ENCODE measurements at places on chromosomes 5 and 9.
A peak's percentile ranks its signal among the peaks of the same experiment; 100 is the strongest.

DNA sequence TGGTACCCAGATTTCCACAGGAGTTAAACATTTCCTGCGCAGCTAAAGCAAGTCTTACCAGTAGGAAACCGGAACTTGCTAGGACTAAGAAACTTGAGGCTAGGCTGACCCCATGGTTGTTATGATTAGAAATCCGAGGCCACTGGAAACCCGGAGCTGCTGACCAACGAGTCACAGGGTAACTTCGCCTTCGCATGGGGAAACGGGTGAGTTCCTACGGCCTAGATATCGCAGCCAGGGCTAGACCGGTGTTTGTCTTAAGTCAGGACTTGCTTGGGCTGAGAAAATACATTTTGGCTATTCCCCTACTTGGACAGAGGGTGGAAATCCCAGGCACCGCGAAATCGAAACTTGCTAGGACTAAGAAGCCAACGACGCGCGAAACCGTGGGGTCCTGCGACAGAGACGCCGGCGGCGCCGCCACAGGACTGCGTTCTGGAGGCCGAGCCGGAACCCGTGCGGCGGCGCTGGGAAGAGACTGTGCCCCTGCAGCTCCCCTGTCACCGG lies 1.6 kb upstream of the ANXA2R start:
- DNase-seq: peak; percentile 72

DNA sequence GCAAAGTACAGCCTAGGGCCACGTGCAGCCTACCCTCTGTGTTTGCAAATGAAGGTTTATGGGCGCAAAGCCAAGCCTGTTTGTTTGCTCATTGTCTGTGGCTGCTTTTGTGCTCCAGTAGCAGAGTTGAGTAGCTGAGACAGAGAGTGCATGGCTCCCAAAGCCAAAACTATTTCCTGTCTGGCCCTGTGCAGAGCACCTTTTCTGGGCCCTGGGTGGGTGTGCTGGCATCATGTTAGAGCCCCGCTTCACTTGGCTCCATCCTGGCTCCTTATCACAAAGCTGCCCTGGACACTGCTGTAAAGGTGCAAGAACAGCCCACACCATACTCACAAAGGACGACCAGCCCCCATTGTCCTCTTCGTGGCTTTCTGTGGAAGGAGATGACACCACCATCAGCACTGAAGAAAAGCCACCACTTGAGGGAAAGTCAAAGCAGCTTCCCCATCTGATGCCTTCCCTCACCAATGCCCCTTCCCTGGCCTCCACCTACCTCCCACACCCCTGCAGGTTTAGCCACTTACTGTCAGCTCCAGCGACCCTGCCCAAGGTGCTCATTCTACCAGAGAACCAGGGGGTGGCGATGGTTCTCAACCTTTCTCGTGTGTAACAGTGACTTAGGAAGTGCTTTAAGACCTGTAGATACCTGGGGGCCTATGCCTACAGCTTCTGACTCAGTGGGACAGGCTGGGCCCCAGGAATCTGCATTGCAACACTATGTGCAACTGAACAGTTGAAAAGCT lies 23.4 kb downstream of the LCP2 start:
- peak; percentile 8 for DNase-seq

- DNase-seq: peak; percentile 99
Observed at GRCh38 chr9:121556580-121556979, 56.9 kb upstream of the GGTA1 start.

DNA sequence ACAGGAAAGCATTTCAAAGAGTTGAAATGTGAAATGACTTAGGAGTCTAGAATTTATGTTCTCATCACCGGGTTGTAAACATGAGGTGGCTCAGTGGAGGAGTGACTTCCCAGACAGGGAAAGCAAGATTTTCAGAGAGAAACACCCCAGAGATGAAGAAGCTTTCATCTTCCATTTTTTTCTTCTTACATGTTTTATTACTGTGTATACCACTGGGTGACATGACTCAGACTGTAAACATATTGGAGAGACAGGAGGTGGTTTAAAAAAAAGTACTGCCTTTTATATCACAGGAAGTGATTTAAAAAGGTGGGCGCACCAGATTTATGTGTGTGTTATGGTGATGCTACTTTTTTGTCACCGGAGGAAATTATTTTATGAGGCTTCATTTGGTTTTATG lies 209.1 kb upstream of the TUT7 start:
- peak; percentile 82 for DNase-seq

GRCh38 chr9:105150991-105151685 lies 93.3 kb upstream of the SLC44A1 start:
- peak; percentile 59 for DNase-seq

- peak; percentile 75 for DNase-seq
Observed at GRCh38 chr5:91072881-91073280, 310.2 kb downstream of the ARRDC3 start.

- DNase-seq: no peak
Observed at GRCh38 chr5:6107675-6108539, 270.4 kb downstream of the MED10 start.
